ENCODE measurements at places on chromosomes 3 and 15.

DNA sequence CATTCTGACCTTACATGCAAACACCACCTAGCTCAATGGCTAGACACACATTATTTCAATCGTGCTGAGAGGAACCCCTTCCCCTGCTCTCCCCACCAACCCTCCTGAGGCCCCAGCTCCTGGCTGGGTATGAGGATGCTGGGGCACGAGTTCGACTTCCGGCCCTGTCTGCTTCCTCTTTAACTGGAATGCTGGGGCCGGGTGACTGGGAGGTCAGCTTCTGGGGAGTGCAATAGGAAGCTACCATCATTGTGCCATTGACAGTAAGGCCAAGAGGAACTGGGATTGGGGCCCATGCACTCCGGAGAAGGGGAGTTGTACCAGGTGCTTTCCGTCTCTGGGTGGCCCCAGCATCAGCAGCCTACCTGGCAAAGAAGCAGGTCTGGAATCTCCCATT is 15.6 kb upstream of the TLE3 start:
- DNase-seq: no peak

- peak; percentile 13 for DNase-seq
These were observed 18.7 kb downstream of the TMEM43 start for GRCh38 chr3:14143271-14144225.

DNA sequence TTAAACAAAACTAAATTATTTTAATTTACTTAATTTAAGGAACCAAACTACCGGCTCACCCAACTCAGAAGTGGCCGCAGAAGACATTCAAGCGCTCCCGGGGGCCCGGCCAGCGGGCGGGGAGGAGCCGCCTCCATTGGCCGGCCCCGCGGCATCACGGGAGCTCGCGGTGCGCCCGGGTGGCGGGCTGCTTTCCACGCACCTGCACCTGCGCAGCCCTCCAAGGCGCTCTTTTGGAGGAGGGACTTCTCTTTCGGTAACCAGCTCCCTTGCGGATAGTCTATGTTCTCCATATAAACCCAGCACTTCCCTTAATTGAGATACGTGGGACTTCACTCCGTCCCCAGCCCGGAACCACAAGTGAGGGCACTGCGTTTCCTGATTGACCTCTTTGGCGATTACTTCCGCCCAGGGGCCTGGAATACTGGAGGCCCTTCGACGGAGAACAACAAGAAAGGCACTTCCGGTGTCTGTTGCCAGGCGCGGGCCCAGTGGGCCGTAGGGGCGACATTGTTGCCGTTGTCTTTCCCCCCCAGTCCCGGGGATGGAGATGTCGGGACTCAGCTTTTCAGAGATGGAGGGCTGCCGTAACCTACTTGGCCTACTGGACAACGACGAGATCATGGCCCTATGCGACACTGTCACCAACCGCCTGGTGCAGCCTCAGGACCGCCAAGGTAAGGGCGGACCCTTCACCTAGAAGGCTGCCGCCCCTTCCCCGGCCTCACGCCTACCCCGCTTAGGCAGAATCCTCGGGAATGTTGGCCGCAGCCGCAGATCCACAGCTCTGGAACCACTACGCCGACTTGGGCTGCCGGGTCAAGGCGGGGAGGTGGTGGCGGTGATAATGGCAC is at the start of gene C3orf38:
Gene C3orf38 (plus strand): TSS at position 451 of the 854 bp plus-strand sequence. CDS start 94 bp downstream, at position 545.
- DNase-seq: peak; percentile 80

GRCh38 chr3:133169331-133170068 is 131.3 kb downstream of the TMEM108 start:
- DNase-seq: no peak
